NCI-H1092 (cell line): ENCODE measurements at places on chromosomes 11 and 22.

- DNase-seq: no peak
These were observed 6.3 kb upstream of the LRRC32 start for GRCh38 chr11:76676636-76677457.

DNA sequence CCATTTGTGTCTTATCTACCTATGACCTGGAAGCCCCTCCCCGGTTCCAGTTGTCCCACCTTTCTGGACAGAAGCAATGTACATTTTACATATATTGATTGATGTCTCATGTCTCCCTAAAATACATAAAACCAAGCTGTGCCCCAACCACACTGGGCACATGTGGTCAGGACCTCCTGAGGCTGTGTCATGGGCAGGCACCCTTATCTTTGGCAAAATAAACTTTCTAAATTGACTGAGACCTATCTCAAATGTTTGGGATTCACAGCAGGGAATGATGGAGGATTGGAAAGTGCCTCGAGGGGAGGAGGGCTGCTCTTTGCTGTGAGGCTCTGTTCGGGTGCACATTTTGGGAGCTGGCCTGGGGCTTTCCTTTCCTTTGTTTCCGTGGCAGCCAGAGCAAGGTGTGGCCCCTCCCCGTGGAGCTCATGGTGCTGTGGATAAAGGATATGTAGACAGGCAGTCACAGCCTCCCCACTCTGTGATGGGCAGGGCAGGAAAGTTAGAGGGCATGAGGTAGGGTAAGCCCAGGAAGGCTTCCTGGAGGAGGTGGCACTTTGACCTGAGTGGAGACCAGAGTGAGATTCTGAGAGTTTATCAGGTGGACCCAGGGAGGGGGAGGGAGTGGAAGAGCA, 615.6 kb downstream of the TBC1D22A start:
- DNase-seq: no peak

- DNase-seq: peak; percentile 65
These were observed 19.3 kb downstream of the MTFP1 start for GRCh38 chr22:30444632-30445437.

DNA sequence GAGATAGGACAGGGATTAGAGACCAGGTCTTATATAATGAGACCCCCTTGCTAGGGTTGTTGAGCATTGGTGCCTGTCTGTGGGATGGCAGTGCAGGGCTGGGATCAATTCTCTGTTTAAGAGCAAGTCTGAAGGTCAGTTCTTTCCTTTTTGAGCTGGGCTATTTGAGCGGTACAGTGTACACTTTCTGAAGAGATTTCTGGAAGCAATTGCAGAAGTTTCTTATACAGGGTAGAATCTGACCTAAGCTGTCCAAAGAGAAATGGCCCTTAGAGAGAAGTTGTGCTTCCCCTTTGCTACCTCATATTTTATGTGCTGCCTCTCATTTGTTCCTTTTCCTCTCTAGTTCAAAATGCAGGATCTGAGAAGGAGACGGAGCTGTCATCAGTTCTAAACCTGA, 35.8 kb downstream of the CSTPP1 start:
- DNase-seq: no peak

DNA sequence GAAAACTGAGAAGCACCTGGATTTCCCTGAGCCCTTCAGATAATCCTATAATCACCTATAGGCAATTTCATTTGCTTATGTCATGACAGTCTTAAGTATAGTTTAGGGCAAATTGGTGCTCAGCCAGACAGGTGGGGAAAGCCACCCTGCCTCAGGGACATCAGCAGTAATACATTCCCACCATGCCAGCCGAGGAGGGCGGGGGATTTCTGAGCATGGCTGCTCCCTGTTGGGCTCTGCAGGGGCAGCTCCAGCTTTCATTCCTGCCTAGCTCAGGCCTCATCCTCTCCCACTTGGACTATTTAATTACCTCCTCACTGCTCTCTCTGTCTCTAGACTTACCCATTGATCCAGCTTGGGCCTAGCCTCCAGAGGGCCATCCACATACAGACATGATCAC, 9.0 kb upstream of the DRD2 start:
- DNase-seq: no peak

DNA sequence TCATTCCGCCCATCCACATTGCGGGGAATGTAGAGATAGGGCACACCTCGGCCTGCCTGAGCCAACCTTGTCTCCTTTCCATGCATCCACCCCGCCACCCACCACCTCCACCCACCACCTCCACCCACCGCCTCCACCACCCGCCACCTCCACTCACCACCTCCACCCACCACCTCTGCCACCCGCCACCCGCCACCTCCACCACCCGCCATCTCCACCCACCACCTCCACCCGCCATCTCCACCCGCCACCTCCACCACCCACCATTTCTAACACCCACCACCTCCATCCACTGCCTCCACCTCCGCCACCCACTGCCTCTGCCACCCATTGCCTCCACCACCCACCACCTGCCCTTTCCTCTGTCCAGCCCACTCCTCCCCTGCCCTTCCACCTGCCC, 78.4 kb downstream of the IGLL1 start:
- DNase-seq: no peak

DNA sequence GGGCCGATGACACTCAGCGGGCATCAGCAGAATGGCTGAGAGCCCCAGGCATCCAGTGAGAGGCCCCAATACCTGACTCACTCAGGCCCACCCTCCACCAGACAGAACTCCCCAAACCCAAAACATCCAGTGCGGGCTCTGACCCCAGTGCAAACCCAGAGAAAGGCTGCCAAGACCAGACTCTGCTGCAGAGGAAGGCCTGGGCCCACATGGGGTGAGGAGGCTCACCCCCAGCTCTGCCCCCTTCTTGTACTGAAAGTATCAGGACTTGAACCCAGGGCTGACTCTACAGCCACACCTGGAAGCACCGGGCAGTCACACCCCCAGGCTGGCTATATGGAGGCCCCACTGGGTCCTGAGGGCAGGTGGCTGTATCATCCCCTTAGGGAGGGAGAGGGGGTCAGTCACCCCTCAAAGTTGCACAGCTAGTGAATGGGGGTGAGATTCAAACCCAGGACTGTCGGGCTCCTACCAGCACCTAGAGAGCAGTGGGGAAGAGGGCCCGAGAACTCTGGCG, 49.3 kb downstream of the IGLL1 start:
- no peak for DNase-seq

DNA sequence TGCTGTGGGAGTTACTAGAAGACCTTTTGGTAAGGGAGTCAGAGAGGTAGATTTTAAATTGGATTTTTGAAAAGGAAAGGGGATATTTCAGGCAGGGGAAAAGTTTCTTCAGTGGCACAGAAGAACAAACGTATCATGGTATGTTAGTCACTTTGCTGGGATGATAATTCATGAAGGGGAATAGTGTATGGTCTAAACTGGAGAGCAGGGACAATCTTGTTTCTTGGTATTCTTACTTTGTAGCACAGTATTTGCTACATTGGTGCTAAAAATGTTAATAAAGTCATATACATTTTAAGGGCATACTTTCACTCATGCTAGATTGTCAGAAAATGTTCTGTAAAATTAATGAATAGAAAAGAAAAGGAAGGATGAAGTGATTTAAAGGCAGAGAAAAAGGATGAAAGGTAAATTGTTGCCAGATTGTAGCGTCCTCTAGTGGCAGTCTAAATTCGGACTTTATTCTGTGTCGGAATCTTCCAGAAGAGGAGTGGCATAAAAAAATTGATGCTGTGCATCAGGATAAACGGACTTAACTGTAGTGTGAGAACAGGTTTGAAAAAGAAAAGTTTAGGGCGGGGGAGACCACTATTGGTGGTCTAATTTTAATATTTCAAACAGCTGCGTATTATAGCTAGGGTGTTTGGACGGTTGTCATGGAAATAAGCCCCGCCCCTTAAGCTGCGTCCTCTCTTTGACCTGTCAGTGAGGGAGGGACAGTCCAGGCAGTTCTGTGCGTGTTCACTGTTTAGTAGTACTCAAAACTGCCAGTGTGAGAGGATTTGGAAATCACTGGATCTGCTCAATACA, at the start of gene BCO2:
TSS of gene BCO2 (plus strand) at position 724 of the 810 bp plus-strand sequence. CDS start 90 bp downstream, outside the sequence.
- peak; percentile 24 for DNase-seq

- DNase-seq: no peak
These were observed 90.6 kb downstream of the DSCAML1 start for GRCh38 chr11:117706322-117706814.

DNA sequence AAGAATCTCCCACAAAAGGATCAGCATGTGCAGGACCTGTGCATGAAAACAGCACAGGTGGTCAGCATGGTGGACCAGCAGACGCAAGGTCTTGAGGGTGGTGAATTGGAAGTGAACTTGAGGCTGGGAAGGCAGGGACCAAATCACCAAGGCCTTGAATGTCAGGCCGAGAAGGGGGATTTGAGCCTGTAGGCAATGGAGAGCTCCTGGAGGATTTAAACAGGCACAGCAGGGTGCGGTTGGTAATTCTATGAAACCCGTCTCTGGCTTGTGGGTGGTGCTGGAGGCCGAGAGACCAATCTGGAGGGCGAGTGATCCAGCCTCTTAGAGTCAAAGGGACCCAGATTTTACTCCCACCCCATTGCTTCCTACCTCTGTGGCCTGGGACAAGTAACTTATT, 2.4 kb downstream of the TSKU start:
- DNase-seq: no peak

- DNase-seq: no peak
These were observed 380.6 kb downstream of the CTTN start for GRCh38 chr11:70778883-70779282.

GRCh38 chr11:118442908-118443589, 6.8 kb downstream of the KMT2A start:
- DNase-seq: no peak

DNA sequence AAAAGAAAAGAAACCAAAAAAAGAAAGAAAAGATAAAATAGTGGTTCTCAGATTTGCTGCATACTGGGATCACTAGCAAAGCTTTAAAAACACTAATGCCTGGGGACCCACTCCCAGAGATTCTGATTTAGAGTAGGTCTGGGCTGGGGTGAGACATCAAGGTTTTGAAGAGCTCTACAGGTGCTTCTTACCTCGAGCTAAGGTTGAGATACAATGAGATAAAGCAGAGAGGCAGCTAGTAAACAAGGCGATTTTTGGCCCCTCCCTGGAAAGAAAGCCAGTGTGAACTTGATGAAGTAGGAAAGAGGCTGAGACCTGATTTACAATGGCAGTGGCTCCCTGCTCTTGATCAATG, 327.6 kb upstream of the CCDC90B start:
- DNase-seq: no peak

GRCh38 chr11:7673724-7674434, 579 bp upstream of the CYB5R2 start:
- no peak for DNase-seq

GRCh38 chr11:97140885-97141494, 751.2 kb downstream of the JRKL start:
- no peak for DNase-seq

GRCh38 chr11:100719809-100720221, 32.7 kb downstream of the ARHGAP42 start:
- peak; percentile 87 for DNase-seq

DNA sequence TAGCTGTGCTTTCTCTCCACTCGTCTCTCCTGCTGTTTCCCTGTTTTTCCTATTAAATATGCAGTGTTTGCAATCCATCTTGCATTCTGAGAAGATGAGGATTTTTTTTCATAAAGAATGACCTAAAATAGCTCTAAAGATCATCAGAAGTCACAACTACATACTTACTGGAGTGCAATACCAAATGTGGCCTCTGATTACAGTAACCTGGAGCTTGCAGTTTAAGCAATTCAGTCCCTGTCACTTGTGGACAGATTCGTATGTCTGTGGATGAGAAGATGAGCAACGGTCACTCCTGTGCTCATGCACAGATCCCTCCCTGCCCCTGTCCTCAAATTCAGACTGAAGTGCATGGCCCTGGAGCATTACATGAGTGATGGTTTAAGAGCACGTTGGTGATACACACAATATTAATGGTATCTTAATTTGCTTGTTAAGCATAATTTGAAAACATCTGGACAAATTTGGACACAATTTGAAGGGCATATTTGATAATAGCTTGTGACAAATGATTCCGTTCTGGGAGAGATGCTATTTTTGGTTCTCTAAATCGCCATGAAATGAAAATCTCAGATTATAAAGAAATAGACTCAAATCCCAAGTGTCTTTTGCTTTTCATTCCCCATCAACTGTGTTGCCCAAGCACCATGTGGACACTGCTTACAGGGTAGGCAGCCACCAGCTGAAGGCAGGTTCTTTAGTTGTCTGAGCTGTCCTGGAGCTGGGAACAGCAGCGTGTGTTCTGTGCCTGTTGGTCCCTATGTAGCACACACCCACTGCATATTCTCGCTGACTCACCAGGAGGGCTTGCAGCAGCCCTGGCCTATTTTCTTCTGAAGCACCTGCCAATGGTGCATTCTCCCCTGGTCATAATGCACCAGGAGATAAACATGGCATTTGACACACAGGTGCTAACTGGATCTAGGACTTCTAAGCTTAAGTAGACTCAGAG, 32.6 kb upstream of the PRAME start:
- no peak for DNase-seq

GRCh38 chr11:59801981-59802638, 8.5 kb downstream of the MRPL16 start:
- no peak for DNase-seq

GRCh38 chr11:64770120-64770519, 8.2 kb downstream of the SF1 start:
- DNase-seq: no peak

GRCh38 chr22:31289344-31289743, 2.9 kb downstream of the PIK3IP1 start:
- DNase-seq: no peak

DNA sequence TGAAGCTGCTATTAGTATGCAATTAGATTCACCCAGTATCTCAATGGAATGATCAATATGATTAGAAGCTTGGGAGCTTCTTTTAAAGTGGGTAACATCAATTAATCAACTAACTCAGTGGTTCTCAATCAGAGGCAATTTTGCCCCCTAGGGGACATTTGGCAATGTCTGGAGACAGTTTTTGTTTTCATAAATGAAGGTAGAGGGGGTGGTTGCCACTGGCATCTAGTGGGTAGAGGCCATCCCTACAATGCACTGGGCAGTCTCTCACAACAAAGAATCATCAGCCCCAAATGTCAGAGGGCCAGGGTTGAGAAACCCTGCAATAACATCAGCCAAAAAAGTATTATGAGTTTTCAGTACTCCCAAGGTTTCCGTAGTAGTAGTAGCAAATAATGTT, 5.9 kb upstream of the AMOTL1 start:
- no peak for DNase-seq

GRCh38 chr11:65767406-65767805, 13.4 kb downstream of the AP5B1 start:
- DNase-seq: no peak

DNA sequence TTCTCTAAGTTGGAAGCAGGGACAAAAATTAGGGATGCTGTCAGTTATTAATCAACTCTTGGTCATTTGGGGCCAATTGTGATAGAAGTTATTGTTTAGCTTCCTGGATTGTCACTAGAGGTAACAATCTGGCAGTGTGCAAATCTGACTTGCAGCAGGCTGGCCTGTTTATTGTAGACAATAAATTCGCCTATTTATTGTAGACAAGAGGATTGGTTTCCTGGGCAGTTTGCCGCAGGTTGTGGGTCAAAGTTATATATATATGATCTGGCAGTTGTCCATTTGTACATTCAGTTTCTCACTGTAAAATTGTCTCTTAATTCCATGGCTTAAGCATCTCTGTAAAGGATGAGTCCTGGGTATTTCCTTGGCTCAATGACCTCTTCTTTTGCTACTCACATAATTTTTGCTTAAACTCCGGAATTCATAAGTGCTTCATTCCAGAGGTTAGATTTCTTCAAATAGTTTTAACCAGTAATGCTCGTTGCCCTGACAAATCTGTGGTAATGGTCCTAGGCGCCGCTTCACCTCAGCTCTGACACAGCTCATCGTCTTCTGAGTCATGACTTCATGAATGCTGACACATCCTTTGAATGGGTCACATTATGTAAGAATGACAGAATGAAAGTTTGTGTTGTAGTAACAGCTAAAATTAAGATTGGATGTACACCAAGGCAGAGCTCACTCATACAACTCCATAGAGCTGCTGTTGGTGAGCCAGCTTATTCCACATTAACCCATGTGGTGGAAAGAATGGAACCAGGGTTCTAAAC, 7.8 kb upstream of the MMP3 start:
- DNase-seq: no peak
